AG09309 (cell line): ENCODE measurements at places on chromosomes 6 and 20.

DNA sequence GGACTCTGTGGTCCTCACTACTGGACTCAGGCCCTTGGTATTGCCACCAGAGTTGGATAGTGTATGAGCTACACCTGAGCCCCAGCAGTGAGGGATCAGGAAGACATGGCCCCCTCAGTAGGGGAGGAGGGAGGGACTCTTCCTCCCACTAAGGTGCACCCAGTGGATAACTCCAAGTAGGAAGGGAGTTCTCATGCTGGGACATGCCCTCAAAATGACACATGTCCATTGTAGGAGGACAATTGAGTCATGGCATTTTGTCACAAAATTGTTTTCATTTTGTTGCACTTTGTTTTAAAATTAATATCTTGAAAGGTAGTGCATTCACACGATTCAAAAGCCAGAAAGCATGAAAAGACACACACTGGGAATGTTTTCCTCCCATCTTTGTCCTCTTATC, 127.2 kb downstream of the FOXO3 start:
- no peak for DNase-seq

DNA sequence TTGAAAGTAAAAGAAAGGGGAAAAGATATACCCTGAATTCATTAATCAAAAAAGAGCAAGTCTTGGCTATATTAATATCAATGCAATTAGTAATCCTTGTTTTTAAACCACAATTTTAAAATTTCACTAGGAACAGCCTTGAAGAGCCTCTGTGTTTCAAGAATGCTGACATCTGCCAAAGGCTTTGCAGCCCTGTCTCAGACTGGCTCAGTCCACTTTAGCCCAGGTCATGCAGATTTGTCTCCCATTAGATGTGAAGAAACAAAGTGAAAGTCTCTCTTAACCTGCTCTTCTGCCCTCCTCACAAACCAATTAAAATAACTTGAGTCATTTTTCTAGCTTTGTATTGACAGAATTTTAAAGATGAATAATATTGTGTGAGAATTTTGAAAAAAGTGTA, 102.7 kb upstream of the CARMIL1 start:
- no peak for DNase-seq

DNA sequence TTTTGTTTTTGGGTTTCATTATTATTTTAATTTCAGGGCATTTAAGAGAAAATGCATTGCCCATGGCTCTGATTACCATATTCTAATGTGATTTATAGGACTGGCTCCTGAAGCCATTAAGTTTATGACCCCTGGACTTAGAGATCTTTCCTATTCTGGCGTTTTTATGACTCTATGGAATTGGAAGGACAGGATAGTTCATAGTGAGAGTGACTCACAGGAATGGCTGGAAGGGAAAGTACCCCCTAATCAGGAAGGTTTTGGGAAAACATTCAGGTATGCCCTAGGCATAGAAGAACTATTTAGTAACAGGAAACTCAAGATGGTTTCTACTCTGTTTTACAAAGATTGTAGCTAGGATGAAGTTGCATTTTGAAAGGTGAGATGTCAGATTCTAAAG, 108.6 kb upstream of the SLC2A12 start:
- no peak for DNase-seq

- no peak for DNase-seq
Observed at GRCh38 chr6:136036601-136037000, 185.1 kb downstream of the PDE7B start.

GRCh38 chr6:110355022-110355421, 3.1 kb downstream of the METTL24 start:
- no peak for DNase-seq

DNA sequence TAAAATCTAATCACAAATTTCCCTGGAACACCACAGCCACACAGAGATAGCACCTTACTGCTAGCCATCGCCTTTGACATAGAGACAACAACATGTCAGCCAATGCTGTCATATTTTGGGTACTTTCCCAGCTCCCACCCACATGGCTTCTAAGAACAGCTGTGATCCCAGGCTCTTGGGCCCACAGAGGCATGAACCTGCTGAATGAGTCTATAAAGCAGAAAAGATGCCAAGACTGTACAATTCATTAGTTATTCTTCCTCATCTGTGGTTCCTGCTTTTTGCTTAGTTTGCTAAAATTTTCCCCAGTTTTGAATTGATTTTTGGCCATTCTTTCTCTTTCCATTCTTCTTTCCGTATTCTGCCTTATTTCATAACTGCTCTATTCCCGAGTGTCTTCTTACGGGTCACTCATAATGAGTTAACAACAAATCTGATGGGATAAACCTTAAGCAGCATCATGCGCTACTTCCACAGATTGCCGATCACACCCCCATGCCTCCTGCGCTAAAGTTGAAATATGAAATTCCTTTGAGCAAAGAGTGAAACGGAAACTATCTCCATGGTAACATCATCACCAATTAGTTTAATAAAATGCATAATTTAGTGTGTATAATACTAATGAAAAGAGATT, 327.3 kb upstream of the HSF2 start:
- DNase-seq: no peak

- DNase-seq: no peak
Observed at GRCh38 chr6:143362192-143362558, 88.3 kb downstream of the ADAT2 start.

- DNase-seq: no peak
Observed at GRCh38 chr6:159095616-159096015, 50.8 kb upstream of the TAGAP start.

DNA sequence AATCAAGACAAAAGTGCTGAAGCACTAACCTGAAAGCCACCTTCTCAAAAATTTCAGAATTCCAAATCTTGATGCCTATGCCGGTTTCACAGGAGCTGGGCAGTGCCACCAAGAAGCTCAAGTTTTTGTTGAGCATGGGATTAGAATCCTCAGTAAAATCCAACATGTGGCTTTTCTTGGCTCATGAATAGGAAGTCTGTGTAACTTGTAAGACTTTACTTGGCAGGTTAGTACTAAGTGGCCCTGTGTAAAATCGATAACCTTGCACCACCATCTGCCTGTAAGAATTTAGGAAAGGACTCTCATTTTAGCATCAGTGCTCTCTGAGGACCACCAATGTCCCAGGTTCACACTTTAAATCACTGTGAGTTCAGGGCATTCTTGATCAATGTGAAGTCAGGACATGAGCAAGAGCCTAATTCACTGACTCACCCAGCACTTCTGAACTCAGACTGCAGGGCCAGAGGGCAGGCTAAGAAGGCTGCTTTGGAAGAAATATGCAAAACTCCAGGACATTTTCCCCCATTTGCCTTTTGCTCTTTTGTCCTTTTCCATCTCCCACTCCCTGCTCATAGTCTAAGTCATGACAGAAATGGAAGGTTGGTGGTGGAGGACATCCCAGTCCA, 113.2 kb downstream of the EDN1 start:
- no peak for DNase-seq

- DNase-seq: no peak
Observed at GRCh38 chr6:74785236-74785635, 420.6 kb downstream of the COL12A1 start.

DNA sequence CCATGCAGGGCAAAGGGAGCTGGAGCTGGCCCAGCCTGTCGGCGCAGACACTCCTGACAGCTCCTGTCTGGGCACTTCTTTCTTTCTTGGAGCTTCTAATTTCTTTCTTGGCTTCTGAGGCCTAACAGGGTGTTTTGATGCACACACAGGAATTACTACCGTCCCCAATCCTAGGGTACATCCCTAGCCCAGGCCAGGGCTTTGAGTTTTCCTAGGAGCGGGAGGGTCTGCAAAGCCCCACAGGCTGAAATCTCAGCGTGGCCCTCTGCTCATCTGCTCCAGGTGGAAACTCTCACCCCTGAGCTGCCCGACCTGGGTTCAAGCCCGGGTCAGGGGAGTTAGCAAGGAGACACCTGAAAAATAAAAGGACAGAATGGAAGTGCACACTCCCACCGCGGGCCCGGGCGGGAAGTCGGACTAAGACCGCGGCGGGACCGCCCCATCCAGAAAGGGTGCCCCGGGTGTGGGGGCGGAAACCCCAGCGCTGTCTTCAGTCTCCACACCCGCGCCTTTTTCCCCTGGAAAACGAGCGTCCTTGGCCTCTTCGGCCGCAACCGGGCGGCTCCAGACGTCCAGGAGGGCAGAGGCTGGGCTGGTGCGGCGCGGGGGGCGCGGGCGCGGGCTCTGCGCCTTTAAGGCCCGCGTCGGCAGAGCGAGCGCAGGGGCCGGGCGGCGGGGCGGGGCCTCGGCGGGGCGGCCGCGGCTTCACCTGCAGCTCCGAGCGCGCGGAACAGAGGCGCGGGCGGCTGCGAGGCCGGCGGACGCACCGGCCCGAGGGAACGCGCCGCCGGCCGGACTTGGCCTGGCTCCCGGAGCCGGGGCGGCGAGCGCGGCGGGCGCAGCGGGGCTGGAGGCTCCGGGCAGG, at the start of gene CDH4:
Gene CDH4, plus strand, starts transcription at position 733 of the 865 bp plus-strand sequence.
- DNase-seq: no peak

GRCh38 chr6:44558024-44558831, 170.7 kb downstream of the CDC5L start:
- no peak for DNase-seq

DNA sequence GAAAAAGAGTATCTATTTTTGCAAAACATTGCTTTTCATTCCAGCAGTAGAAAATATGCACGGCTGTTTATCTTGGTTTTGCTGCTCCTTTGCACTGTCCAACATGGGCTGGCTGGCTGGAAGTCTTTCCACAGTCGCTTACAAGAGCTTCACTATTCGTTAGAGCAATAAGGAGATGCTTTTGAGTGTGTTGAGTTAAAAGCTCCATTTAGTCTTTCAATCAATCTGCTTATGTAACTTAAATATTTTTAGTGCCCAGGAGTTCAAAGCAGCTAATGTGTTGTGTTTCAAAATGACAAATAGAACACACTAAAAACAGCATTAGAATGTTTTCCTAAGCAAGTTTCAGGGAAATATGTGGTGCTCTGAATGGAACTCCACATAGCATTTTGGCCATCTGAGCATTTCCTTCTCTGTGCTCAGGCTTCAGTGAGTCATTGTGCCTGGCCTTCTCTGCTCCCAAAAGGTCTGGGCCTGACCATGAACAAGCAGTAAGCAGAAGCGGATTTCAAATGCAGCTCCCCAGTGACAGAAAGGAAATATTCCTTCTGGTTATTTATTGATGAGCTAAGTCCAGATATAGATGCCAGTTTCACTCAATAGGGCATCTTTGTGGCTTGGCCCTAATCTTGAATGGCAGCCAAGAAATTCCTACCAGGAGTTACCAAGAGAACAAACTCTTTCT, 580.3 kb downstream of the TENT5A start:
- DNase-seq: no peak

- no peak for DNase-seq
Observed at GRCh38 chr20:34143951-34144350, 31.9 kb upstream of the EIF2S2 start.

DNA sequence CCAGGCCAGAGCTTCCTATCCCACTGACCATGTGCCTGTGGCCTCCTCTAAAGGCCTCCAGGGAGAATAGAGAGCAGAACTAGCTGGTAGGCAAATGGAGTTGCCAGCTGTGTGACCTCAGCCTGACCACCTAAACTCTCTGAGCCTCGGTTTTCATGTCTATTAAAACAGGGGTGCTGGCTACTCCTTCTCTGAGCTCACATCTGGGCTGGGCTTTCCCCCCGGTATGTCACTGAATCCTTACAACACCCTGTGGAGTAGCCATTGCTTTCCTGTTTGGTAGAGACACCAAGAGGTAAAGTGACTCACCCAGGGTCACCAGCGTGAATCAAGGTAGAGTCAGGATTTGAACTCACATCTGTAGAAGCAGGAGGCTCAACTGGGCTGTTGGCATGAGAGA, 132.1 kb downstream of the JPH2 start:
- DNase-seq: no peak

DNA sequence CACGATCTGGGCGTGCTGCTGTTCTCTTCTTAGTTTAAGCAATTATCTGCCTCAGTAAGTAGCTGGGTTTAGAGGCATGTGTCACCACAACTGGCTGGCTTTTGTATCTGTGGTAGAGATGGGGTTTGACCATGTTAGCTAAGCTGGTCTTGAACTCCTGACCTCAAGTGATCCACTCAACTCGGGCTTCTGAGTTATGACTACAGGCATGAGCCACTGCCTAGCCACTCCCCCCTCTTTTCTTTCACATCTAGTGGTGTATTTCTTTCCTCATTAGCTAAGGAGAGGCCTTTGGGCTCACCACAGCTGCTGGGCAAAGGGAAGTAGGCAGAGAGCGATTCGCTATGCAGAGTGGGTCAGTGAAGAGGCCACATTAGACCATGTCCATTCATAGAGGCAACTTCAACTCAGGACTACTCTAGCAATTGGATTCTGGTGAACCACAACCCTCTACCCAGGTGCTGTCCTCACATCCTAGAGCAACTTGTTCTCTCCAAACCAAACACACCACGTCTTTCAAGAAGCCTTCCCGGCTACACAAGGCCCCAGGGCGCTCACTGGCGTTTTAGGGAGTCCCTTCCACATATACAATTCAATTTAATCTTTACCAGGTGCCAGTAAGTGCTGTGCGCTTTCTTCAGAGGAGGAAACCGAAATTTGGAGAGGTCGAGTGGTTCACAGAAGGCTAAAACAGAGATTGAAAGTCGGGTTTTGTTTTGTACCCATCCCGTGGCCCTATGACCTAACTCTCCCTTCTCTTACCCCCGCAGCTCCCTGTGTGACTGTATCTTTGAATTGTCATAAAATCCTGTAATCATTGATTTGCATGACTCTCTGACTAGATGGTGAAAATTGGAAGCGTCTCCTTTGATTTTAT, 26.5 kb upstream of the GFOD1 start:
- DNase-seq: no peak

GRCh38 chr6:116010790-116011401, 49.8 kb downstream of the FRK start:
- DNase-seq: no peak

GRCh38 chr6:64293298-64293697, 657.7 kb downstream of the PHF3 start:
- DNase-seq: no peak

- DNase-seq: no peak
Observed at GRCh38 chr6:148193063-148193680, 149.5 kb upstream of the SASH1 start.

GRCh38 chr6:90537723-90538258, 49.1 kb downstream of the MAP3K7 start:
- no peak for DNase-seq

DNA sequence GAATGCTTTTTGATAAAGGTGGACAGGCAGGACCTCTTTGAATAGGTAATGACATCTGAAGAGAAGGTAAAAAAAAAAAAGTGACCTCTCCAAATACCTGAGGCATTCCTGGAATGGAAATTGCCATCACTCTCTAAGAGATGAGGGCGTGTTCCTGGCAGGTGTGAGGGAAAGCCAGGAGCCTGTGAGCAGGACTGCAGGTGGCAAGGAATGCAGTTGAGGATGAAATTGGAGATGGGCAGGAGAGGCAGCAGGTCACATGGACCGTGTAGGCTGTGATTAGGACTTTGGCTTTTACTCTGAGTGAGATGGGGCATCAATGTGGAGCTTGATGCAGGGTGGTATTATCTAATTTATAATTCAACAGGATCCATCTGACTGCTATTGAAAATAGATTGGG, 227.4 kb downstream of the LRFN2 start:
- no peak for DNase-seq

DNA sequence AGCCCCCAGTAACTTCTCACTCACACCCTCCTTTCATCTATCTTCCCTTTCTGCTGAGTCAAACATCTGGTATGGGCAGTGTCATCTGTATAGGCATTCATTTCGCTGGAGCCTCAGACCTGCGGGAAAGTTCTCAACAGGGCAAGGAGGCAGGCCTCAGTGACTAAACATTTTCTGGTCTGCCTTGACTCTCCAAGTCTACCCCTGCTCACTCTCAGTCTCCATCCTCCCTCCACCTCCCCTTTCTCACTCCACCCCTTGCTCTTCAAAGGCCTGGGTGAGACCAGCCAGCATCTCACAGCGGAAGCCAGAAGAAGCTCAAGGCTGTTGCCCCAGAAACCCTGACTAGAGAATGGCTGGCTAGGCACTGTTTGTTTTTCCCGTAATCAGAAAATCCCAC, 105.0 kb upstream of the BEND6 start:
- DNase-seq: no peak

- DNase-seq: no peak
Observed at GRCh38 chr6:71886184-71887005, at the start of gene RIMS1. Gene RIMS1, plus strand, starts transcription at chr6:71886550. Its CDS starts 474 bp downstream, at chr6:71887024.
